Heart left ventricle (tissue), 16 donors: ENCODE measurements at places on chromosomes 11 and 22. TPM values are rescaled to one million over a fixed set of nuclear protein-coding genes. Genes with fewer than 3 reads are reported as not detected.

Gene SCGB1D2
- not detected for total RNA-seq

Gene TRIM29
- not detected for total RNA-seq

Gene GDPD4
- not detected for total RNA-seq

Gene MSANTD2
- total RNA-seq = 2.7 TPM

Gene OR51I2
- total RNA-seq = not detected

Gene APOBEC3F
- total RNA-seq = 11.1 TPM

Gene OR5B21
- not detected for total RNA-seq

Gene MUC15
- total RNA-seq = not detected

Gene OR2D2
- total RNA-seq = not detected

Gene ANO9
- not detected for total RNA-seq

Gene CNGA4
- total RNA-seq = not detected

Gene SDHAF2
- total RNA-seq = 33.7 TPM

Gene HOATZ
- total RNA-seq = not detected

Gene TYR
- total RNA-seq = not detected

Gene KIRREL3
- total RNA-seq = 0.08 TPM

Gene HBG2
- total RNA-seq = 2.0 TPM

Gene TXNRD2
- 23.5 TPM for total RNA-seq

Gene TRIM3
- 13.0 TPM for total RNA-seq

Gene MS4A15
- total RNA-seq = not detected

Gene XRRA1
- total RNA-seq = 16.4 TPM

Gene OPCML
- total RNA-seq = 0.45 TPM

Gene GTSE1
- not detected for total RNA-seq

Gene RAB3IL1
- total RNA-seq = 22.0 TPM

Gene TRIM48
- total RNA-seq = not detected

Gene C11orf97
- not detected for total RNA-seq

Gene OR4A15
- not detected for total RNA-seq

Gene RIBC2
- not detected for total RNA-seq

Gene ABTB2
- total RNA-seq = 26.3 TPM

Gene OR5P2
- total RNA-seq = not detected

Gene SCGB2A2
- not detected for total RNA-seq

Gene DNHD1
- total RNA-seq = 5.4 TPM

Gene MOV10L1
- total RNA-seq = not detected

Gene BIK
- total RNA-seq = not detected

Gene PANX2
- 0.08 TPM for total RNA-seq

Gene DRD4
- total RNA-seq = 0.67 TPM

Gene MMP1
- not detected for total RNA-seq

Gene SLC16A8
- not detected for total RNA-seq

Gene PANX3
- not detected for total RNA-seq

Gene OR52E2
- total RNA-seq = not detected

Gene MS4A3
- total RNA-seq = not detected

Gene TSGA10IP
- total RNA-seq = not detected

Gene ASPHD2
- total RNA-seq = 0.28 TPM

Gene CCDC15
- 1.8 TPM for total RNA-seq

Gene APOL5
- not detected for total RNA-seq

Gene MRE11
- 12.1 TPM for total RNA-seq

Gene JAML
- 1.5 TPM for total RNA-seq

Gene RBMXL2
- not detected for total RNA-seq

Gene DUSP8
- 16.5 TPM for total RNA-seq

Gene CD3D
- 11.2 TPM for total RNA-seq

Gene GLYAT
- total RNA-seq = 0.20 TPM

Gene APOL3
- 22.4 TPM for total RNA-seq

Gene OR5M11
- not detected for total RNA-seq

Gene ACAT1
- total RNA-seq = 275 TPM

Gene TRPM5
- total RNA-seq = not detected

Gene SLC22A12
- total RNA-seq = not detected

Gene PCSK7
- total RNA-seq = 26.2 TPM

Gene KCNE3
- 1.3 TPM for total RNA-seq

Gene RAC2
- 16.5 TPM for total RNA-seq

Gene SLC17A6
- total RNA-seq = not detected
